ENCODE measurements at places on chromosomes 3 and 15.

- DNase-seq: no peak
Measured at GRCh38 chr3:64188810-64189560, 36.3 kb downstream of the PRICKLE2 start.

DNA sequence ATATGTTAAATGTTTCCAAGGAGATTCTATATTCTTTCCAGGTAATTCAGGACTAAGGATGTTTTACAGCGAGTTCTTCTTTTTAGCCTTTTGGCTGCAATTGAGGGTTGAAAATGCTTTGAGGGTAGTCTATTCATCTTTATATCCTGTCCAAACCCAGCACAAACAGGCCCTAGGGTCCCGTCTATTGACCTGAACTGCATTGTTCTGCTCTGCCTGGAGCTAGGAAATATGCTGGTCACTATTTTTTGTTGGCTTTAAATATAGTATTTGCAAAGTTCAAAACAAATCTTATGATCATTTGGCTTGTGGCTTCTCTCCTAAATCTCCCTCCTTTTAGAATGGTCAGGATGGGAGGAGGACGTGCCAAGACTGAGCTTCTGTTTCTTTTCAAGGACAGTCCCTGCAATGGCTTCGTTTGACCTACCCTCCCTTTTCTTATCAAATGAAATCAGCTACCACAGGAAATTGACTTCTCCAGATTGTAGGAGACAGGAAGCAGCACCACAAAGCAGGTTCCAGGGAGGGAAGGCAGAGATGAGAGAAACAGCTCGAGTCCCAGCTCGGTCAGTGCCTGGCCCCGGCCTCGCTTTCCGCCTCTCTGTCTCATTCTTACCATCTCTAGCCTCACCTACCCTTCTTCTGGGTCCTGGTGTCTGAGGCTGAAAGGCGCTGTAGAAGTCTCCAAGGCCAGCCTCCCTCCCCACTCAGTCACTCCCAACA, 27.6 kb upstream of the NRROS start:
- no peak for DNase-seq

DNA sequence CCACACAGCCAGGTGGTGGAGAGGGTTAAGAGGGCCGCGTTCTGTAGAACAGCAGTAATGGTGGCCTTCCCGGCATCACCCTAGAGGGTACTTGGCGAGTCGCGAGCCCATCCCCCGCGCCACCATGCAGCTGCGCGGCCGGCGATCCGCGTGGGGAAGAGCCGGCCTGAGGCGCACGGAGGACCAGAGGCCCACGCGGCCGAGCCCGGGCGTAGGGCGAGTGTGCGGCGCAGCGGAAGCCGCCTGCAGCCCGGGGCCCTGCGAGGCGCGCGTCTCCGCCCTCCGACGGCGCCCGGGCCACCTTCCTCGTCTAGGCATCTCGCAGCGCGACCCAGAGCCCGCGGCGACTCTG, 423 bp downstream of the TKT start:
- DNase-seq: no peak

GRCh38 chr15:72319360-72319984, 485 bp downstream of the CELF6 start:
- peak; percentile 35 for DNase-seq

DNA sequence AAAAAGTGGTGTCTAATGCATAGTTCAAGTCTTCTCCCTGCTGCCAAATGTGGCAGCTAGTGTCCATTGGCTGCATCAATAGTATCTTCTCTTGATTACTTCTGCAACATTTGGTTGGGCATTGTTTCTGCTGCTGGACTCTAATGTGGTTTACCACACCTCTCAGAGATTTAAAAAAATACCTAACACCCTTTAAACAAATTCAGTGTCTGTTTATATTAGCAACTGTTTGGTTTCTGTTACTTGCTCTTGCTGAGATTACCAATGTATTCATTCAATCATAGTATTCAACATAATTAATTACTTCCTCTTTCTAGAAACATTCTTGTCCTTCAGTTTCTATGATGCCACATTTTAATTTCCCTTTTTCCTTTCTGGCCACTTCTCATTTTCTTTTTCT, 20.3 kb upstream of the NECTIN3 start:
- no peak for DNase-seq

DNA sequence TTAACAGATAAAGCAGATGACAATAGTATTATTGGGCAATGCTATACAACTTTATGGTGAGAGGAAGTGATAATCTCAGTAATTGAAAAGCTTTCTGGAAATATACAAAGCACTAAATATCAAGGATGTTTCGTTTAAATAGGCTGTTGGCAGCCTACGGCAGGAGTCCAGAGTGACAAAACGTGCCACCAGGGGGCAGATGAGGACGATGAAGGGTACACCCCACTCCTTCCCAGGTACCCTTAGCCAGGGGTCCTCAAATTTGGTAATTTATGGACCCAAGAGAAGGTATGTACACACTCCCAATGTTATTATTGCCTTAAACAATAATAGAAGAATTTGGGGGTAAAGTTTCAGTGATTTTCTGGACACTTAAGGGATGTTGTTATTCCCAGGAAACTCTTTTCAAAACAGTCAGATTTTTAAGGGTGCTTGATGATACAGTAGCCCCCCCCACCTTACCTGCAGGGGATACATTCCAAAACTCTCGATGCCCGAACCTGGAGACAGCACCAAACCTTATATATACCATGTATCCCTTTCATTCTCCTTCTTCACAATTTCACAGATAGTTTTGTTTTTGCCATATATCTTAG, 1.4 kb upstream of the MAGEL2 start:
- DNase-seq: no peak

- DNase-seq: no peak
Measured at GRCh38 chr3:15527031-15527459, 5.5 kb upstream of the COLQ start.

DNA sequence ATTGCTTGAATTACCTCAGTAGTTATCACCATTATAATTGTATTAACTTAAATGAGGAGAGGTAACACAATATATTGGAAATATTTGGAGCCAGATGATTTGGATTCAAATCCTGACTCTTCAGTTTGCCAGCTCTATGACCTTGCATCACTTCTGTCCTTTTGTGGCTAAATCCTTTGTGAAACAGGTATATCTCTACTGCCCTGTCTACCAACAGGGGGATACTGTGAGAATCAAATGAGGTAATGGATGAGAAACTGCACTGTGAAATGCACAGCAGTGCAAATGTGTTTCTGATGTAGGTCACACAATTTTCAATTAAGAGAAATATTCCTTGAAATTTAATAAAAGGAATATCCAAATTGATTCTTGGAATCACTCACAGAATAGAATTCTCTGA, 58.8 kb downstream of the CCDC54 start:
- DNase-seq: no peak

- DNase-seq: no peak
Measured at GRCh38 chr3:85821130-85821756, 862.5 kb downstream of the CADM2 start.

DNA sequence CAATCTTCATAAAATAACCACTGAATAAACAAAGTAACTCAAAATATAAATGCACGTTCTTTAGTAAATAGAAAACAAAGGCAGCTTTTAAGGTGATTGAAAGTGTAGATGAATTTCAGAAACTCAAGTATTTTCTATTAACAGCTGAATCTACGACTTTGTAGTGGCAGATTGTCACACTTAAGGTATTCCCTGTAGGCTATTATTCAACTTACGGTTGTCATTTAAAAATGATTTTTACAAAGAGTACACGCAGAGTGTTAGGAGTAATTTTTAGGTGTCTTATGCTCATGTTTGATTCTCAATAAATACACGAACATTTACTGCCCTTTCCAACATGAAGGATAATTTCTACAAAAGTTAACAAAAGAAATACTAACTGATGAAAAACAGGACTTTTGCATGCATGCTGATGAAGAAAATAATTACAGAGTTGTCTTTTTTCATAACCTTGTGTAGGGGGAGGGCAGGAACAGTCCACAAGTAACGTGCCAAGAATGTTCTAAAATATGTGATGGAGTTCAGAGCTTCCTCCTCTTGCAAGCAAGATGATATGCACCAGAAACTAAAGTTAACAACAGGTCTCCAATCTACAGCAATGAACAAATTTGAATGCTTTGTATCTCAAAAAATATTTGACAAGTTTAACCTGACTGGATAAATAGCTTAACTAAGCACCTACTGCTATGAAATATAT, 16.7 kb downstream of the DCBLD2 start:
- DNase-seq: no peak

DNA sequence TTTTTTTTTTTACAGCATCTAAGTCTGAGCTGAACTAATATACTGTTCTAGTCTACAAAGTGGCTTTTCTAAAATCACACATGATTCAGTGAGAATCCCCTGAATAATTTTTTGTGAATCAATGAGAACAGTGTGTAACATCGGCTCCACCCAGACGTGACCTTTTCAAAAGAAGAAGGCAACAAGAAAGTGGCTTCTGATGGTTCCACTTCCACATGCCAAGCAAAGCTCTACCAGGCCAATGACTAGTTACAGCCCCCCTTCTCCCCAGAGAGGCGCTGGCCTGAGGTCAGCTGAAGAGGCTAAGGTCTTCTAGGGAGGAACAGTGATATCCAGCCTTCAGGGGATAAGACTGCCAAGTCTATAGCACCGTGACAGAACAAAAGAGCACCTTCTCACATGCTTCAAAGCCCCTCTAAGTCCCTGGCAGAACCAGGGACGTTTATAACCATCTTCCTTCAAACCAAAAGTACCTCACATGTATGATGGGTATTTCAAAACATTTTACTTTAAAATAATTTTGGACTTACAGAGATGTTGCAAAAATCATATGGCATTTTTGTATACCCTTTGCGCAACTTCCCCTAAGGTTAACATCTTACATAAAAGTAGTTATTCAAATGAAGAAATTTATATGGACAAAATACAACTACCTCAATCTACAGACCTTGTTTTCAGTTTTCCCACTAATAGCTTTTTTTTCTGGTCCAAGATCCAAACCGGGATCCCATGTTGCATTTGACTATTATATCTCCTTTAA, 177.9 kb downstream of the OSBPL10 start:
- DNase-seq: no peak

GRCh38 chr15:50906954-50907600, 1.4 kb upstream of the AP4E1 start:
- peak; percentile 57 for DNase-seq

- DNase-seq: no peak
Measured at GRCh38 chr3:138861798-138862197, 27.1 kb upstream of the PIK3CB start.

GRCh38 chr3:48897460-48898376, 964 bp downstream of the SLC25A20 start:
- DNase-seq: no peak

DNA sequence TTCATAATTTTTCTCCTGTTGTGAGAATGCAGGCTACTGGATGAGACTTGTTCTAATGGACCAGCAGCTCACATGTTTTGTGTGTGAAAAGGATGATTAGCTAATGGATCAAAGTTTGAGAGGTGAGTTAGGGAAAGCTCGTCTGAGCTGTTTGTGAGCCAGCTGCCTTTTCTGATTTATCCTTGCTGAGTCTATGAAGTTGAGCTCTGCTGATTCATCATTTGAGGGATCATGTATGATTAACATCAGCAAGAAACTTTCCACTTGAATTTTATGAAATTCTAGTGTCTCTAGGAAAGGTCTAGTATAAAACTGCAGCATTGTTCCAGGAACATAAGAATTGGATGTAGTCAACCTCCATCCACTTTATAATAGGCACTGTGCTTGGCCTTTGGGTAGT, 698.7 kb downstream of the NTRK3 start:
- DNase-seq: no peak

DNA sequence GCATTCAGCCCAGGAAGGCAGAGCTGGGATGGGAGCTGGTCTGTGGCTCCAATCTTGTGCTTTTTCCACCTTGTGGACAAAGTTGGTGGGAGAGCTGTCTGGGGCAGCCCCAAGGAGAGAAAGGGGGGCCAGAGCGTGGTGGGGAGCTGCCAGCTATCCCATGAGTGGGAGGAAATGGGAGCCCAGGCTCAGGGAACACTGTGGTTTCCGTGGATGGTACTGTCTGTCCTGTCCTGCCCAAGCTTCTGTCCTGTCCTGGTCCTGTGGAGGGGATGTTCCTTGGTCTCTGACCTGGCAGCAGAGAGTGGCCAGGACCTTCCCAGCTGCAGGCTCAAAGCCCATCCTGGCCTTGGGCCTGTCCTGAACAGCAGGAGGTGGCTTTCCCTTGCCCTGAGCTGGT, 72.6 kb upstream of the SEC13 start:
- no peak for DNase-seq

- no peak for DNase-seq
Measured at GRCh38 chr3:34106879-34107278, 308.4 kb downstream of the PDCD6IP start.

- no peak for DNase-seq
Measured at GRCh38 chr3:147962408-147963164, 553.4 kb downstream of the ZIC1 start.

- peak; percentile 85 for DNase-seq
Measured at GRCh38 chr3:28905798-28906197, 375.1 kb upstream of the RBMS3 start.

- DNase-seq: no peak
Measured at GRCh38 chr3:18968120-18968519, 180.2 kb upstream of the KCNH8 start.

- peak; percentile 67 for DNase-seq
Measured at GRCh38 chr3:37855363-37855970, 6.2 kb upstream of the CTDSPL start.

DNA sequence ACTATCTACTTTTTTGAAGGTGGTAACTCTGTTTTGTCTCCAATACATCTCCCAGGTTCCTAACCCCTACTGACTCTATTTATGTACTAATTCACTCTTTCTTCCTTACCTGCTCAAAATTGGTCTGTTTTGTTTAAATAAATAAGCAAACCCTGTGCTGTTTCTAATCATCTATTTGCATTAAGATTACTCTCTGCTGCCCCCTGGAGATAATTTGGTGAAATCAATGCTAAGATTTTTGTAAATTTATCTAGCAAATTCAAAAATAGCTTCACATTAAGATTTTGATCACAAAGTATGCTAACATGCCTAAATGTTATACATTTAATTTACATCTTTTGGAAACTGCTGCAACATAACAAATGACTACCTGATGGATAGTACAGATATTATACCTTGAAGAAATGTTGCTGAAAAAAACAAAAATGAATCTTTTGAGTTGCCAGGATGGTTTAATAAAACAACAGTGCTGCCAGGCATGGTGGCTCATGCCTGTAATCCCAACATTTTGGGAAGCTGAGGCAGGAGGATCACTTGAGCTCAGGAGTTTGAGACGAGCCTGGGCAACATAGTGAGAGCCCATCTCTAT, 4.4 kb upstream of the CD200R1 start:
- DNase-seq: no peak

GRCh38 chr15:80816936-80817335, 37.8 kb downstream of the CEMIP start:
- no peak for DNase-seq

Data from hematopoietic multipotent progenitor cell (in vitro differentiated cells).